ENCODE measurements at places on chromosomes 3 and 15.

DNA sequence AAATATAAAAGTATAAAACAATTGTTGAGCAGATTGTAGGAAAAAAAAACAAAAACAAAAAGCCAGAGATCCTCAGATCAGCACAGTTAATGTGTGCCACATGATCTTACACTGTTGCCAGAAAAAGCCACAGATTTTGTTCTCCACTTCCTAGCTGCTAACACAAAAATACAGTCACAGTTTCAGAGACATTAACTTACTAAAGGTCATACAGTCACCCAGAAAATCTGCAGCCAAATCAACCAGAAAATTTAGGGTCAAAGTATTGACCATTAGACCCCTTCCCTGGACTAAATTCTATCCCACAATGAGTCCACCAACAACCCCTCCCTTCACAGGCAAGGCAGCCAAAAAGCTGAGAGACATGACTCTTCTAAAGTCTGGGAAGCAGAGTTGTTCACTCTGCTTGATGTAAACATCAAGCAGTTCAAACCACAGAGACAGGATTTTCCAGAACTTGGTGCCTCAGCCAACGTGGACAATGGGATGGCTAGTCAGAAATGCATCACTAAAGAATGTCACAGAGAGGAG lies 59.1 kb downstream of the SST start:
- no peak for DNase-seq

DNA sequence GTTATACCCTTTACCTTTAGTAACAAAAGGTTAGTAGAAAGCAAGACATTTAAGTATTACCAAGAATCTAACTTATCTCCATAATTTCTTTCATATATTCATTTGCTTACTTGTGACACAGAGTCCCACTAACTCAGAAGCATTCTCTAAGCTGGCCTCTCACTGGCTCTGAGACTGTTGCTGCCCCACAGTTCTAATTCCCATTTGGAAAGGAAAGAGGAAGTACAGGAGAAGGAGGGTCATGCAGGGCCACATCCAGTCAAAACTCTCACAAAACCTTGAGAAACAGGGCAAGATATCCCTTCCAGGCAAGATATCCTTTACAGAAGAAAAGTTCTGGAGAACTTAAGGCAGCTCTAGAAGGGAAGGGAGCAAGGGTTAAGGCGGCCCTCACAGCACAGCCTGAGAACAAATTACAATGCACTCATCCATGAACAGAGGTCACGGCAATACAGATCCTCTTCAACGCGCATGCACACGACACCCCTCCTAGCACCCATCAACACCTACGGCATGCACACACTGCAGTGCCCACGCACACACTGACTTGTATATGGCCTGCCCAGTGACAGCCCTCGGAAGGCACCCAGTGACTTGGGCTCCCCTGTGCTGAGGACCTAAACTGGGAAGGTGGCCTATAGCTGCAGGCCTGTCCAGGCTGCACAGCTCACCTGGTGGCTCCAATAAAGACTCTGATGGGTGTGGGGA lies 13.0 kb upstream of the MYO5C start:
- DNase-seq, result no peak

GRCh38 chr15:57054204-57054750 lies 135.8 kb downstream of the TCF12 start:
- DNase-seq, result no peak

GRCh38 chr3:106635271-106635670 lies 742.0 kb upstream of the CCDC54 start:
- DNase-seq, result no peak

DNA sequence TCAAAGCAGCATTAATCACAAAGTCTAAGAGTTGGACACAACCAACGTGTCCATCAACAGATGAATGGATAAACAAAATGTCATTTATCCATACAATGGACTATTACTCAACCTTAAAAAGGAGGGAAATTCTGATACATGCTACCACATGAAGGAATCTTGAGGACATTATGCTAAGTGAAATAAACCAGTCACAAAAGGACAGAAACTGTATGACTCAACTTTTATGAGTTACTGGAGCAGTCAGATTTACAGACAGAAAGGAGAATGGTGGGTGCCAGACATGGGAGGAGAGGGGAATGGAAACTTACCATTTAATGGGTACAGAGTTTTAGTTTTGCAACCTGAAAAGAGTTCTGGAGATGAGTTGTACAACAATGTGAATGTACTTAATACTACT lies 43.0 kb upstream of the SEC13 start:
- no peak for DNase-seq

DNA sequence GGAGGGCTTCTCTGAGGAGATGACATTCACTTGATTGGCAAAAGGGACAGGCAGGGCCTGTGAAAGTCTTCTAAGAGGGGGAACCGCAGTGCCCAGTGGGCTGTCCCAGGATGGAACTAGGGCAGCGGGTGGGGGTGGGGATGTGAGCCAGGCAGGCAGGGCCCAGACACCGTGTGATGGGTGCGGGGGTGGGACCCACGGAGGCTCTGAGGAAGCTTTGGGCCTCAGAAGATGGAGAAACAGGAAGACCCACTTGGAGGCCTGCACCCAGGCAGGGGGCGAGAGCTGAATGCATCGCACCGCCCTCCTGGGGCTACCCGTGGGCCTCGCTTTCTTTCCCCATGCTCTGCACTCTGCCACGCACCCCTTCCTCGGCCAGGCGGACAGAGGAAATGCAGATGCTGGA lies 32.9 kb upstream of the ACAD9 start:
- no peak for DNase-seq

GRCh38 chr15:26848498-26848897 lies 18.4 kb upstream of the GABRA5 start:
- DNase-seq, result no peak

- no peak for DNase-seq
These were observed 428.2 kb downstream of the NLGN1 start for GRCh38 chr3:173825730-173826129.

DNA sequence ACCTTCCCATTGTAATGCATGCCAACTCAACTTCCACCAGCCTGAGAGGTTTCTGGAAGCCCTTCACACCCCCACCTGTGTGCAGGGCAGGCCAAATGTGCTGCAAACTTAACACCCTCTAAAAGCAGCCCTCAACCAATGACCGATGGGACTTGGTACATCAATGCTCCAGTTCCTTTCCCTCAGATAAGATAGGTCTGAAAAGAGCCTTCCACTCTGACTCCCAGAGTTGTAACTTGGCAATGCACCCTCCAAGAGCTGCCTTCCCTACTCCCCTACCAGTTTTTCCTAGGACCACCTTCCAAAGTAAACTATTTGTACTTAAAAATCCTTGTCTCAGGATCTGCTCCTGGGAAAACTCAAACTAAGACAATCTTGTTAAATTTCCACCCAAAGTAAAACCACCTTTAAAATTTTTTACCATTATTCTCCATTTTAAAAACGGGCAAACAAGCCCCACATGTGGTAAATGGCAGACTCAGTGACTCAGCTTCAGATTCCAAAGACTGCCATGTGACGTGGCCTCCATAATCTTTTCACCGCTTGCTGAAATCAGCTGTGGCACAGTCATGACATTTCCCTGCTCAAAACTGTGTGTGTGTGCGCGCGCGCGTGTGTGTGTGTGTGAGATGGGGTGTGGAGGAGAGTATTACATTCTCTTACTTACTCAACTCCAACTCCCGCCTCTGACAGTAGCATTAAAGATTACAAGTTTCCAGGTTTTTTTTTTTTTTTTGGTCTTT lies 17.2 kb downstream of the RASGRP1 start:
- DNase-seq, result no peak

All from body of pancreas (tissue), 4 donors.